ENCODE measurements at places on chromosomes 6 and 20.

DNA sequence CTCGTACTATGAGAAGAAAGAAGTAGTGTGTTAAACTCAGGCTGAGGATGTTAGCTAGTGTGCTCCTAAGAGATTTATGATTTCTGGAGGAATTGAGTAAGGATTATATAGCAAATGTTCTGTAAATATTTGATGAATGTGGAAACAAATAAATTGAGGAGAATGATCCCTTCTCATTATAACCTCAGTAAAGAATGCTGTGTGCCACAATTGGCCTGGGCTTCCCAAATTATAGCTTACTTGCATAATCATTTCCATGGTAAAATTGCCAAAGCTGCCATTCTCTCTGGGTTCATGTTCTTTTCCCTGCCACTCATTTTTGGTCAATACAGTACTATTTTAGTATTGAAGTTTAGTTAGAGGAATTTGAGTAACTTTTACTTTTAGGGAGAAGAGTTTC, 128.5 kb downstream of the FLRT3 start:
- no peak for DNase-seq

GRCh38 chr6:16372029-16372776, 133.8 kb downstream of the GMPR start:
- DNase-seq: no peak

DNA sequence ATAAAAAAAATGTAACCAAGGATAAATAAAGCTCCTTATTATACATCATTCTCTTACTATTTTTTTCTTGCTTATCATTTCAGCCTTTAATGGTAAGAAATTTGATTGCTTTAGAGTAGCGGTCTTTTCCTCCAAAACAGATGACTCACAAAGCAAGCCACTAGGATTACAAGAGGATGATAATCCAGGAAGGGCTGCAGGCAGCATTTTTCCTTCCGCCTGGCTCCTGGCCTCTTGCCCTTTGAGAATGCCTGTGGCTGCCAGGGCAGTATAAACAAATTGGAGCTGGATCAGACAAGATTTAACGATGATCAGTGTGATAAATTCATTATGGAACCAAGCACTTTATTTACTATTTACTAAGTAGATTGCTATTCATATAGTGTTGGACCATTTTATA, 9.7 kb upstream of the FBXL4 start:
- no peak for DNase-seq

DNA sequence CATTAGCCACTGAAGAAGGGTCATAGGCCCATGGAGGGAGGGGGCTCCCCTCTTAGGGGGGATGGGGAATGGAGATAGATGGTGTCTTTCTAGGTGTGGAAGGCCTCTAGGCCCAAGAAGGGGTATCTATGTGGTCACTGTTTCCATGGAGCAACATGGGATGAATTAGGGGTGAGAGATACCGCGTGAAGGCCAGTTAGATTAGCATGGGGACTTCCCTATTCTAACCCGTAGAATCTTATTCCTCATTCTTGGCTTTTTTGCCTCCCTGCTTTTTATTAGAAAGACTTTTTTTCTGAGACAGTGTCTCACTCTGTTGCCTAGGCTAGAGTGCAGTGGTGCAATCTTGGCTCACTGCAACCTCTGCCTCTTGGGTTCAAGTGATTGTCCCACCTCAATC, 3.2 kb downstream of the RAB44 start:
- DNase-seq: no peak

- DNase-seq: no peak
Measured at GRCh38 chr6:151869787-151870186, 62.3 kb downstream of the ESR1 start.

GRCh38 chr20:57065646-57066045, 200.8 kb downstream of the BMP7 start:
- no peak for DNase-seq

DNA sequence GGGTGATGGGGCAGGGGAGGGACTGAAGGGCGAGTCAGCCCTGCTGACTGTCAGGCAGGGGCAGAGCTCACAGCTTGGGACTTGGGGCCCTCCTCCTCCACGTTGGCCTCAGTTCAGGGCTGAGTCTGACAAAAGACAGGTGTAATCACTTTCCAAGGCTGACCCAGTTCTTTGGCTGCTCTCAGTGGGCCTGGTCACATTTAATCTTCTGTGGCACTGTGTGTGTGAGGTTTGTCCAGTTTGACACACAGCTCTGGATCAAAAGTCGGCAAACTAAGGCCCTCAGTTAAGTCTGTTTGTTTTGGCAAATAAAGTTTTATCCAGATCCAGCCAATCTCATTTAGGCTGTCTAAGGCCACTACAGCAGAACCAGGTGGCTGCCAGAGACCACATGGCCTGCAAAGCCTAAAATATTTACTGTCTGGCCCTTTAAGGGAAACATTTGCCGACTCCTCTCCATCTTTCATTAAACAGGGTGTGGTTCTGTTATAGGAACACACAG, 5.1 kb upstream of the MAP1LC3A start:
- no peak for DNase-seq

DNA sequence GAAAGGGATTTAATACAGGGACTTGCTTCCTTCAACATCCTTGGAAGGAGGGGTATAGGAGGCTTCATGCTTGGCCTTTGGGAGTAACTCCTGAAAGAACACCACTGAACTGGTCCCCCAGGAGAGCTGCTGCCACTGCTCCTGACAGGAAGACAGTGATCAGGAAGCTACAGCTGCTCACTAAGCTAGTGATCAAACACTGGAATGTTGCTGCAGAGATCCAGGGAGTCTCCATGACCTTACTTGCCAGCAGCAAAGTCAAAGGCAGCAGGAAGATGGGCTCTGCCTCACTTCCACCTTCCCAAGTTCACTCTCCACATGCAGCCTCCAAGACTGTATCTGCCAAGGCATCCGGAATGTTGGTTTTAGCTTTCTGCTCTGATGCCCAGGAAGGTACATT, 31.8 kb downstream of the PIM1 start:
- no peak for DNase-seq

DNA sequence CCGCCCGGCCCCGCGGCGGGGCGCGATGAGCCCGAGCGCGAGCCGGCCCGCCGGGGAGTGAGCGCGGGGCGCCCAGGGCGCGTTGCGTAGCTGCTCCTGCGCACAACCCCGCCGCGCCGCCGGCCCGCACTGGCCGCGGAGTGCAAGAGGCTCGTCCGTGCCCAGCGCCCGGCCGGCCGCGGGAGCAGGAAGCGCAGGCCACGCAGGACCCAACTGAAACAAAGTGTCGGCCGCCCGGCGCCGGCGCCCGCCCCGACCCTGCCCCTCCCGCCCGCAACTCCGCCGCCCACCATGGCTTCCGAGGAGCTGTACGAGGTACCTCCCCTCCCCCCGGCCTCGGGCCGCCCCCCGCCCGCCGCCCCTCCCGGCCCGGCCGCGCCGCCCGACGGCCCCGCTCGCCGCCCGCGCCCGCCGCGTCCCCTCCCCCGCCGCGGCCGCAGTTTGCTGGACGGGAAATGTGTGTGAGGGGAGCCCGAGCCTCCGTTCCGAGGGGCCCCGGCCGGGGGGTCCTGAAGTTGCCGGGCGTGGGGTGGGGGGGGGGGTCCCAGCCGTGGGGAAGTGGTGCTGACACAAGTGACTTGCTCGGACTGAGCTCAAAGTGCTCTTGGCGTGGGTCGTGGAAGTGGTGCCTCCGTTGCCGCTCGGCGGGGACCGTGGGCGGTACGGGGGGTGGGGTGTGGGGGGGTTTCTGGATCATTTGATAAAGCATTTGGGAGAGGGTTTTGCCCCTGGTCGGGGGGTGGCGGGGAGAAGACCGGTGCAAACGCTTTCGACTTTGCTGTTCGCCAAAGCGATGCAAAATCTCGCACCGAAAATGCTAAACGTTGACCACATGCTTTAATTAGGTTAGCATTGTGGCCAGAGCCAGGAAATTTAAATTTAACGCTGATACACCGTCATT, 539 bp downstream of the CDYL start:
- DNase-seq: no peak

GRCh38 chr6:118860363-118860762, 33.6 kb upstream of the ASF1A start:
- DNase-seq: no peak

GRCh38 chr6:165081944-165082532, 227.4 kb downstream of the C6orf118 start:
- no peak for DNase-seq

GRCh38 chr6:84867521-84867920, 103.1 kb upstream of the TBX18 start:
- DNase-seq: no peak

DNA sequence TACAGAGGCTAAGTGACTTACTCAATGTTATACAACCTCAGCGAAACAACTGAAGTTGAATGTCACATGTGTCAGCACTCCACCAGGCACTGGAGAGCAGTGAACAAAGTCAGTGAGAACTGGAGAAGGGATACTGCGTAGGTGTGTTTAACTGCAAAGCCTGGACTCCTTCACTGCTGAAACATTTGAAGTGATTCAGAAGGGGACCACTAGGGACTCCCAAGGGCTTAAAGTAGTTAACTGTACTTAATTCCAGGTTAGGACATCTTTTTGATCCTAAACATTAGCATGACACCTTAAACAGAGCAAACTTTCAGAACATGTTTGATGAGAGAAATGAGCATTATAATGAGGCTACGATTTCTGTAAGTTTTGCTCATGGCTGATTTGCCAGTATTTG, 45.0 kb upstream of the ZBTB24 start:
- no peak for DNase-seq

GRCh38 chr6:68127074-68127473, 508.0 kb upstream of the ADGRB3 start:
- DNase-seq: no peak

GRCh38 chr6:122161136-122161535, 238.3 kb upstream of the HSF2 start:
- DNase-seq: no peak

DNA sequence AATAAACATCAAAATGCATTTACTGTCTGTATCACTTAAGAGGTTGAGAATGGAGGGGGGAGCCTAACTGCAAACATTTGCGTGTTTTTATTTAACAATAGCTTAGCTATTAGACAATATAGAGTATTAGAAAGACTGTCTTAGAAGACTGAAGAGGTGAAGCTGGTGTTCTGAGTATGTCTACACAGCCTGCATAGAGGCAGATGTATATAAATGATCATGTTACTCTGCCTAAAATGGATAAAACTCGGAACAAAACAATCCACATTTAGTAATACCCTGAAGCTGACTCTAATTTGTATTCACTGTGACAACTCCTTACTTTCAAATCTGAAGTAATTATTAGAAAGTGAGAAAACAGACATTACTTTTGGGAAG, 181.9 kb downstream of the GMPR start:
- no peak for DNase-seq

DNA sequence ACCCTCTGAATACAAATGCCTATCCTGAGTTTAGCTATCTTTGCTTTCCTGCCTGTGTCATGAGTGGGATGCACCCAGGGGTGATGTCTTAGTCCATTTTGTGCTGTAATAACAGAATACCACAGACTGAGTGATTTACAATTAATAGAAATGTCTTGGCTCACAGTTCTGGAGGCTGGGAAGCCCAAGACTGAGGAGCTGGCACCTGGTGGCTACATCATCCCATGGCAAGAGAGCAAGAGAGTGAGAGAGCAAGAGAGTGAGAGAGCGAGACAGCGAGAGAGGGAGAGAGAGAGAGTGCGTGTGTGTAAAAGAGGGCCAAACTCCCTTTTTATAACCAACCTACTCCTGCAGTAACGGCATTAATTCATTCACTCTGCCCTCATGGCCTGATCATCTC, 76.8 kb downstream of the PRDM1 start:
- DNase-seq: no peak

DNA sequence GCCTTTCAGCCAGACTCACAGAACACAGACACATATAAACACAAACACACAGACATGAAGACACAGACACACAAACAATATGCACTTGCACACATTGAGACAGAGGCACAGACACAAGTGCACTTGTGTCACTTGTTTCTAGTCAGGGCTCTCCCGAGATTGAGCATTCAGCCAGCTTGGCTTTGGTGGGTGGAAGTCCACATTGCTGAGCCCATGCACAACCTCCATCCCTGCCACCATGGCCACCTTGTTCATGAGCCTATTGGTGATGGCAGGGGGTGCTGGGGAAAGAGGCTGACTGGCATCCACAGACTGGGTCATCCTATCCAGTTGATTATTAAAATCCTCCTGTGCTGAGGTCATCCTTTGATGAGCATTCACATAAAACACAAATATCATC, 11.5 kb upstream of the CST7 start:
- DNase-seq: no peak

- DNase-seq: no peak
Measured at GRCh38 chr6:47258724-47259347, 50.9 kb downstream of the TNFRSF21 start.

- no peak for DNase-seq
Measured at GRCh38 chr6:4815584-4815983, 39.4 kb downstream of the CDYL start.

DNA sequence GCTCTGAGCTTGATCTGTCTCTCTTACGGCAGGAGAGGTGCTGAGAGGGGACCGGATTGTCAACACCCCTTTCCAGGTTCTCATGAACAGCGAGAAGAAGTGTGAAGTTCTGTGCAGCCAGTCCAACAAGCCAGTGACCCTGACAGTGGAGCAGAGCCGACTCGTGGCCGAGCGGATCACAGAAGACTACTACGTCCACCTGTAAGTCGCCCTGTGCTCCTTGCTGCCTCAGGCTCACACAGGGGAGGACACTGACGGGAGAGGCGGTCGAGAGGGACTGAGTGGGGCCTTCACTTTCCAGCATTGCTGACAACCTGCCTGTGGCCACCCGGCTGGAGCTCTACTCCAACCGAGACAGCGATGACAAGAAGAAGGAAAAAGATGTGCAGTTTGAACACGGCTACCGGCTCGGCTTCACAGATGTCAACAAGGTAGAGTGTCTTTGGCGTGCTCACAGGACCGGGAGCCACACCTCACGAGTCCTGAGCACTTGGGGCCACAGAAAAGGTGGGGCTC, 32.0 kb downstream of the TM9SF4 start:
- no peak for DNase-seq

DNA sequence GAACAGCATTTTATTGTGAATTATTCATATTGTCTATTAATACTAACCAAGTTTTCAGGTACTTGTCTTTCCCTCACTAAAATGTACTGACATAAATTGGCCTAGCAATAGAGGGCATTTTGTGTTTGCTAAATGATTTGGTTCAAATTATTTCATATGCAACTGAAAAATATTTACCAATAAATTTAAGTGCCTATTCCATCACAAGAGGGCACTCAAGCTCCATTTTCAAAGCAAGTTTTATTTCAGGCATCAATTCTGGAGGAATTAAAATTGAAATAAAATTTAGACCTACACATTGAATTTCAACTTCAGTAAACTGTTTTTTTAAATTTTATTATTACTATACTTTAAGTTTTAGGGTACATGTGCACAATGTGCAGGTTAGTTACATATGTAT, 114.3 kb upstream of the SYNCRIP start:
- peak; percentile 35 for DNase-seq

- DNase-seq: no peak
Measured at GRCh38 chr20:17634661-17635331, 47.2 kb downstream of the RRBP1 start.

GRCh38 chr6:122033564-122034181, 365.8 kb upstream of the HSF2 start:
- DNase-seq: peak; percentile 9

- DNase-seq: no peak
Measured at GRCh38 chr6:22668717-22669116, 99.4 kb downstream of the HDGFL1 start.

GRCh38 chr20:5172167-5172601, 45.4 kb downstream of the CDS2 start:
- no peak for DNase-seq

GRCh38 chr6:116111552-116112528, 11.2 kb downstream of the NT5DC1 start:
- peak; percentile 5 for DNase-seq
